ENCODE measurements at places on chromosomes 1 and 21.

DNA sequence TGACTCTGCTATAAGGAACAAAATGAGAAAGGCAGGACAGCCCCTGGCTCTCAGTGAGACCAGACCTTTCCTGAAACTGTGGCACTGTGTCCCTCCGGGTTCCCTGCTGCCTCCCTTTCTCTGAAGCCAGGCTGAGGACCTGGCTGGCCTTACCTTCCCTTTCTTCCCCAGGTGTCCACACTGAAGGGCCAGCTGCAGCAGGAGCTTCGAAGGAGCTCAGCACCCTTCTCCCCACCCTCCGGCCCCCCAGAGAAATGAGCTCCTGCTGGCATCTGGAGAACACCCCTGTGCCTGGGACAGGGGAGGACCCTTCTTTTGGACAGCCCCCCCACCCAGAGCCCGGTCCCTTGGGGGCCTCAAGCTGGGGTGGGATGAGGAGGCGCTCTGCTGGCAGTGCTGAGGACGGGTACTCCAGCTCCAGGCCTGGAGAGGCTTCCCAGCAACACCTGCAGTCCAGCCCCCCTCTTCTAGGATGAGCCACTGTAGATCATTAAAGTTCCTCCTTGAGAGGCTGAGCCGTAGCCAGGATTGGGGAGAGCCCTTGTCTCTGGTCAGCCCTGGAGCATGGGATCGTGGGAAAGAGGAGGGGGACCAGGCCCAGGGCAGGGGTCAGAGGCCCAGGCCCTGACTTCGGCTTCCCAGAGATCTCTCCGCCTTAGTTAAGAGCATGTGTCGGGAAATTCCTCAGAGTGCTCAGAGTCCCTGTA is 8.1 kb downstream of the MFAP2 start:
- no peak for DNase-seq

DNA sequence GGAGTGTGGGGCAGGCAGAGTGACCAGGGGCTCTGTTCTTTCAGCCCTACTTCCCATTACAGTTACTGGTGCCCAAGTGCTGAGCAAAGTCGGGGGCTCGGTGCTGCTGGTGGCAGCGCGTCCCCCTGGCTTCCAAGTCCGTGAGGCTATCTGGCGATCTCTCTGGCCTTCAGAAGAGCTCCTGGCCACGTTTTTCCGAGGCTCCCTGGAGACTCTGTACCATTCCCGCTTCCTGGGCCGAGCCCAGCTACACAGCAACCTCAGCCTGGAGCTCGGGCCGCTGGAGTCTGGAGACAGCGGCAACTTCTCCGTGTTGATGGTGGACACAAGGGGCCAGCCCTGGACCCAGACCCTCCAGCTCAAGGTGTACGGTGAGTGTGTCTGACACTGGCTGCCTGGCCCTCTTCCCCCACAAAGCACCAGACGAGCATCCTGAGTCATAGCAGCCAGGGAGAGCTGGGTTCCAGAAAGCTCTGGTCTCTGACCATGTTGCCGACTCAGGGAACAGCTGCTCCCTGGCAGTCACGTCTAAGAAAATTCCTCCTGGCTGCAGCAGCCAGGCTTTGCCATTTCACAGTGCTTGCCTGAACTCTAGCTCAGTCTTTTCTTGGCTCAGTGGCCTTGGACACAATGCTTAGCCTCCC is 3.3 kb downstream of the SLAMF8 start:
- no peak for DNase-seq

- DNase-seq: peak; percentile 25
Measured at GRCh38 chr1:15950763-15951295, 25.1 kb downstream of the ZBTB17 start.

- DNase-seq: no peak
Measured at GRCh38 chr21:25837533-25838265, 102.9 kb downstream of the GABPA start.

DNA sequence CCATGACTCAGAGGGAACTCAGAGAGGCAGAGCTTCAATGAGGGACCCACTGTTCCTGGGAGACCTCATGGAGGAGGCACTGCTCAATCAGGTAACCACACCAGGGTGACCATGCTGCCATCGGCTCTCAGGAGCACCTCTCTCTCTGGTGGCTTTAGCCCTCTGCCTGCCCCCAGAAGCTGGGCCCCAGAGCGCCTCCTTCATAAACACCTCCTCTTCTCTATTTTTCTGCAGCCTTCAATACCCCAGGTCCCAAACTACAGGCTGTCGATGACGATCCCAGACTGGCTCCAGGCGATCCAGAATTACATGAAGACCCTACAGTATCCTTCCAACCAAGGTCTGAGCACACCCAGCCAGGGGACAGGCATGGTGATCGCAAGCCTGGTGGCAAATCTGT is 10.6 kb downstream of the VASH2 start:
- DNase-seq: no peak

DNA sequence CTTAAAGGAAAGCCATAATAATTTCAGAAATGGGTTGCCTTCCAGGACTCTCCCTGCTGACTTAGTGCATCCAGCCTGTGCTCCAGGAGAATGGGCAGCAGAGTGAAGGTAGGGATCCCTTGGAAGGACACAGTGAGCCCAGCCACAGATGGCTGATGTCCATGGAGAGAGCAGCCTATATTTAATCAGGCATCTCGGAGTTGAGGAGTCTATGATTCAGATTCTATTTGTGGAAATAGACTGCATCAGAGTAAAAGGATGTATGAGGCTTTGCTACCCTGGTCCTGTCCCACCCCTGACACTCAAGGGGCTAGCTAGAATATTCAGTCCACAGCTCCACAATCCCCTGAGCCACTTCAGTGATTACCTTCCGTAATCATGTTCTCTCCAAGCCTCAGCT is 43.8 kb upstream of the PBX1 start:
- no peak for DNase-seq

DNA sequence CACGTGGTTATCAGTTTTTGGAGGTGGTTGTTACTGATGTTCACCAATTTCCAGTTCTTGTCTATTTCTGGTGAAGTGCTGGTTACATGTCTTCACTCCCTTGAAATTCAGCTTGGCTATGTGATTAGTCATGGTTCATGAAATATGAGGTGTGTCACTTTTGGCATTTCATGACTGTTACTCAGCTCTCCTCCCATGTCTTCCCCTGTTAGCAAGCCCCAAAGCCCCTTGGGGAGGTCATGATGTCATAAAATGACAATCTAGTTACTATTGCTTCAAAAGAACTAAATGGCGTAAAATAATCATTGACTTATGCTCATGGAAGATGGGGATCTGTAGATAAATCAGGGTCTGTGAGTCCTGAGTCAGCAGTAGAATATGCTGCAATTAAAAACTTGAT is 425.1 kb downstream of the SETD4 start:
- DNase-seq: no peak

DNA sequence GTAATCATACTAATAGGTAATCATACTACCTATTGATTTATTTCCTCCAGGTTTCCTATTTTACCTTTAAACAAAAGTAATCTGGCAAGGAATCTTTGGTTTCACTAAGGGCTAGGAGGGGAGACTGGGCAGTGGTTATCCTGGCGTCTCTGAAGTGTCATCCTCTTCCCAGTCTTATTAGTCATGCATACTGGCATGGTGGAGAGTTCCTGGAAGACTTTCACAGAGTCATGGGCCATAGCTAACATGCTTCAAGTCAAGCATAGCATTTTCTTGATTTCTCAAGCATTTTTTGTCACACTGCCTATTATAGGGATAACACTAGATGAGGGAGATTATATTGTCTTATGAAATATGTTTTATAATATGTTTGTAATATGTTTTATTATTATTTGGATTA is 64.0 kb upstream of the ASB17 start:
- no peak for DNase-seq

DNA sequence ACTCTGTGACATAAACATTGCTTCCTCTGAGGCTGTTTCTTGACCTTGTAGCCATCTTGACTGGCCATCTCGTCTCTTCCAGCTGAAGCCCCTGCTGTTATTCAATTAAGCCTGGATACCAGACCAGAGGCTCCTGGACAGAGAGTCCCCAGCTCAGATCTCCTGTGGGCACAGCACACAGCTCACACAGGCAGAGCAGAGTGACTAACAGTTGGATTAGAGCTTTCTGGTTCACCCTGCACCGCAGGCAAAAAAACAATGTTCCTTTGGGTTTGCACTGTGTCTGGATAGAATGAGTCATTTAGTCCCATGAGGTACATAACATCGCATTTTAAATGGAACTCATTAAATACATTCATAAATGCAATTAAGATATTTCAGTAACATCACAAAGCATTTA is 33.4 kb upstream of the USH2A start:
- no peak for DNase-seq

GRCh38 chr1:146031476-146031875 is 9.9 kb upstream of the HJV start:
- no peak for DNase-seq

- DNase-seq: no peak
Measured at GRCh38 chr21:15774590-15774989, 44.8 kb downstream of the USP25 start.

DNA sequence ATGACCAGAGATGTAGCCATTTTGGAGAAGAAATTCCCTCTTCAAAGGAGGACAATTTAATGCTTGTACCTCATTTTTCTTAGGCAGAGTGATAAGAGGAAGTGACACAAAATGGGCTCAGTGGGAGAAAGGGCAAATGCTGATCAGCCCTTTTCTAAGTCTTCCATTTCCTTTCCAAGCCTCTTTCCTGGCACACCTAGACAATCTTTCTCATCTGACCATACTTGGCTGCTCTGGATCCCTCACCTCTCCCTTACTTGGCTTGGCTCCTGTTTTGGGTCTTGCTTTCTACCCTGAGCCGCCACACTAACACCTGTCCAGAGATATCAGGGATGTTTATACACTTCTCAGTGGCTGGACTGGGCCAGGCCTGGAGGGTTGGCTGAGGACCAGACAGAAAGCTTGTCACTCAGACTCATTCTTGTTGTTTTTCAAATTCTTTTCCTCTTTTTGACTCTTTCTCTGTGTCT is 13.1 kb downstream of the TXNIP start:
- no peak for DNase-seq

GRCh38 chr1:161157867-161158266 is 1.4 kb upstream of the USP21 start:
- DNase-seq: no peak

DNA sequence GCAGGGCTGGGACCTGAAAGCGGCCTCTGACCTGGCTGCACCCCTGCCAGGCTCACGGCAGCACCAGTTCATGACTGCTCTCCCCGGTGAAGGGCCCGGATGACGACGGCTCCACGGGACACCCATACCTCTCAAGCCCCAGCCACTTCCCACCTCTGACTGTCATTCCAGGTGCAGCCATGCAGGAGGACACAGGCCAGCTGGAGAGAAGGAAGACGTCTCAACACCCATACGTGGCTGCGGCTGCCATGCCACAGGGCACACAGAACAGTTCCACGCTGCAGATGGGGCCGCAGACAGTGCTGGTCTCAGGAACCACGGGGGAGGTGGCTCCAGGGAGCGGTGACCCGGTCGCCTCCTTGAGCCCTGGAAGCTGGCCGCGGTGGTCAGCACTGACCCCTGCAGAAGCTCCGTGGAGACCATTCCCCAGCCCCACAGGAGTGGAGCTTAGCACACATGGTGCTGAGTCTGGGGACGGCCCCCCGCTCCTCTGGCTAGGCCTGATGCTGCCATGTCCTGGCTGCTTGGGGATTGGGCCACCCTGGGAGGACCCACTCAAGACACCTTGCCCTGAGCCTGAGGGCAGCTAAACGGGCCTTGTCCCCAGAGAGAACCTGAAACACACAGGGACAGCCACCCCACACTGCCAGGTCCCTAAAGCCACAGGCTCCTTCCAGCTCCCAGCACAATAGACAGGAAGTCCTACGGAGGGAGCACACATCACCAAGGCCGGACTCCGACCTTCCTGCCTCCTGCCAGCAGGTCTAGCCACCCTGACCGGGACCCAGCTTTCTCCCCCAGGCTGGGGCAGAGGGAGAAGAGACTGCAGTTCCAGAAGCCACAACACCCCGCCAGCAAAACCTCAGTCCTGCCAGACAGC is 8.6 kb downstream of the WNT9A start:
- no peak for DNase-seq

All from activated effector memory CD4-positive, alpha-beta T cell treated with Interleukin-2 at 50 U/mL for 16 hours (primary cell).